ENCODE measurements at places on chromosomes 16 and 17. TPM values are rescaled to one million over a fixed set of nuclear protein-coding genes. Genes with fewer than 3 reads are reported as not detected.

DNA sequence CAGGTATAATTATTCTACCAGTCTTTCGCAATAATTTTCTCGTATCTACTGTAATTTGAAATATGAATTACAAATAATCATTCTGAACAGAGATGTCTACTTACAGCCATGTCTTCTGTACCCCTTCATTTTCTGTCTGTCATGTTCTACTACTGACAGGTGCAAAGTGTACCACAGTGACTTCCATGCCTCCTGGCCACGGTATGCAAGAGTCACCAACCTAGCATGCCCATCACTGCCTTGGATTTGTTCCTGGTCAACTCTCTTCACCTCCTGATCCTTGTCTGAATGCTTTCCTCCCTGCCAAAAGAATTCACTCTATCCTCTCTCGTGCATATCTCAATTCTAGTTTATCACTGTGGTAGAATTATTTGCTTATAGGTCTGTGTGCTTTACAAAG lies 755.4 kb downstream of the KCNJ2 start:
- DNase-seq: no peak
- no peaks in the 10 kb centered on the region for H3K4me1 ChIP-seq
- H3K27me3 ChIP-seq: no peaks in the 10 kb centered on the region
- no peaks in the 10 kb centered on the region for H3K36me3 ChIP-seq
- H3K27ac ChIP-seq: no peak overlapping the region
- H3K4me3 ChIP-seq: no peak overlapping the region

GRCh38 chr17:67244431-67245072 lies 444 bp downstream of the HELZ start:
- H3K36me3 ChIP-seq: peaks cover 20% of the 10 kb centered on the region
- H3K4me1 ChIP-seq: peaks cover 40% of the 10 kb centered on the region
- peak overlapping the region; percentile 60 for H3K27ac ChIP-seq

- no peaks in the 10 kb centered on the region for H3K27me3 ChIP-seq
- H3K27ac ChIP-seq: no peak overlapping the region
- H3K36me3 ChIP-seq: peaks cover 82% of the 10 kb centered on the region
- no peak overlapping the region for H3K4me3 ChIP-seq
- H3K4me1 ChIP-seq: peaks cover 7% of the 10 kb centered on the region
These were observed 11.7 kb upstream of the SPATA32 start for GRCh38 chr17:45273551-45273957.

DNA sequence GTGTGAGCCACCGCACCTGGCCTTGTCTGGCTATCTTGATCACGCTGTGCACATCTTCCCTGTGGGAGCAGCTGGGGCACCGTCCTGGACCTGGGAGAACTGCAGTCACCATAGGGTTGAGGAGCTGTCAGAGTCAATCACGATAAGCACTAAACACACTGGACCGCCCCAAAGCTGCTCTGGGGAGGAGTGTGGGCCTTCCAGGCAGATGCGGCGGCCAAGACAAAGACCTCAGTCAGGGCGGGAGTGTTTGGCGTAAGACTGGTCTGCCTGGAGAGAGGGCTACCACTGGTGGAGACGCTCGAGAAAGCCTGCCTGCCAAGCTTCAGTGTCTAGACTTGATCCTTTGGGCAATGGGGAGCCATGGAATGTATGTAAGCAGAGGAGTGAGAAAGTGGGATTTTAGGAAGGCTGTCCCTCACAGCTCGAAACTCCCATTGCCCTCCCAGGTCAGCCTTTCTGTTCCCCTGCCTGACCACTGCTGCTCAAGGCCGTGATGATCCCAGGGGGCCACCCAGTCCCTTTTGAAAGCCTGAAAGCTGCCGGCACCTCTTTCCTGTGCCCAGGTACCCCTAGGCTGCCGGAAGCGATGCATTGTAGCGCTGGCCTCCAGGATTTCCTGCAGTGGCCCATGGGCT lies 29.3 kb upstream of the CIBAR2 start:
- no peak for DNase-seq
- no peak overlapping the region for H3K27ac ChIP-seq
- peaks cover 16% of the 10 kb centered on the region for H3K4me1 ChIP-seq
- no peaks in the 10 kb centered on the region for H3K36me3 ChIP-seq
- no peaks in the 10 kb centered on the region for H3K27me3 ChIP-seq

GRCh38 chr16:68517606-68518166 lies 21.4 kb upstream of the ZFP90 start:
- H3K4me1 ChIP-seq: peaks cover 4% of the 10 kb centered on the region
- no peak overlapping the region for H3K4me3 ChIP-seq
- H3K27ac ChIP-seq: no peak overlapping the region

The RNF135 gene
- total RNA-seq: 14.6 TPM

DNA sequence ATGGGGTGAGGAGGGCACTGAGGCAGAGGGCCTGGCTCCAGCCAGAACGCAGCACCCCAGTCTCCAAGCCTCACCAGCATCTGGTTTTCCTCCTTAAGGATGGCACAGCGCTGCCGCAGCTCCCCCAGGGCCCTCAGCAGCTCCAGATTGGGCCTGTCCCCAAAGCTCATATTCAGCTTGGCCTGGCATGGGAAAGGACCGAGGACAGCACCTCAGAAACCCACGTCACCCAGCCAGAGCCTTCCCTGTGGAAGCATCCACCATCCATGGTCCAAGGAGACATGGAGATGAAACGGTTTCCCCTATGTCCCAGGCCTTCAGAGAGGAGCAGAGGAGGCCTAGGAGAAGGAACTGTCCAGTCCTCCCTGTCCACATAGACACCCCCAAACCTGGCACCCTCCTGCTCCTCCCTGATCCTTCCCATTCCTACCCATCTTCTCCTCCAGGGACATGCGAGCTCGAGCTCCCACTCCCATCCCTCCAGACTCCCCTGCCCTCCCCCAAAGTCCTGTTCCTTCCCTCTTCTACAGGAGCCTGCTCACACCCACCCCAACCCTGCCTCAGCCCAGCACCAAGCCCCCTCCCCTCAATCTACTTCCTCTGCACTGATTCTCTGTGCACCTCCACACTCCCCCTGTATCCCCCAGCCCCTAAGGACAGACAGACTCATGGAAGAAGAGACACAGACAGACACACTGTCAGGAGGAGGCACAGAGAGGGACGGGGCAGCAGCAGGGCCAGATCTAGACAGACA lies 1.8 kb downstream of the TSPOAP1 start:
- no peak overlapping the region for H3K4me3 ChIP-seq
- no peak overlapping the region for H3K27ac ChIP-seq
- DNase-seq: no peak
- peaks cover 60% of the 10 kb centered on the region for H3K27me3 ChIP-seq
- peaks cover 16% of the 10 kb centered on the region for H3K4me1 ChIP-seq

DNA sequence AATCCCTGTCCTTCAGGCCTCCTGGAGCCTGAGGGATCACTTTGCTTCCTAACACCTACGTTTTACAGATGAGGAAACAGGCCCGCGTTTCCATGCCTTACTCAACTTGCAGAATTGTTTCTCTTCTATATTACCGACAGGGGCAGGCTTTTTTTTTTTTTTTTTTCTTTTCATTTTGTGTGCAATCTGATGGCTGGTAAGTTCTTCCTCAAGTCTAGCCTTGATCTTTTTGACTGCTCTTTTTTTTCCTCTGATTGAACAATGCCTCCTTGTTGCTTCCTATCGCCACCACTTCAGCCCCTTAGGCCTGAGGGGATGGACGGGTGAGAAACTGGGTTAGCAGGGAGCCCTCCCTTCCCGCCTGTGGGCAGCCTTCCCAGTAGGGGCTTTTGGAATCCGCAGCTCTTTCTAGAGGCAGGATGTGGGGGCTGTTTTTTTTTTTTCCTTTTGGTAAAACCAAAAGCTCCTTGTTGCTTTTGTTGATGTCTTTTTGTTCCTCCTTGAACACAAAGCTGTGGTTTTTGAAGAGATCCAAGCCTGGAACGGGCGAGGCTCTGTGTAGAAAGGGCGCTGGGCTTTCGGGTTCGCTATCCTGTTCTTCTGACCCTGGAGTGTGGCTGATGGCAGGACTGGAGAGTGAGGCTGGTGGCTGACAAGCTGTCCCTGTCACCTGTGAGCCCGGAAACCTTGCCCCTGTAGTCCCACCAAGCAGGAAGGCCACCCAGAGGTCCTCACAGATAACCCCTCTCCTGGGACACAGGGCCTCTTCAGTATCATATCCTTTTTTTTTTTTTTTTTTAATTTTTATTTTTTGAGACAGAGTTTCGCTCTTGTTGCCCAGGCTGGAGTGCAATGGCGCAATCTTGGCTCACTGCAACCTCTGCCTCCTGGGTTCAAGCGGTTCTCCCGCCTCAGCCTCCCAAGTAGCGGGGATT lies 14.0 kb downstream of the LASP1 start:
- peak overlapping the region; percentile 26 for H3K27ac ChIP-seq
- peaks cover 87% of the 10 kb centered on the region for H3K36me3 ChIP-seq
- peak; percentile 73 for DNase-seq
- no peak overlapping the region for H3K4me3 ChIP-seq

DNA sequence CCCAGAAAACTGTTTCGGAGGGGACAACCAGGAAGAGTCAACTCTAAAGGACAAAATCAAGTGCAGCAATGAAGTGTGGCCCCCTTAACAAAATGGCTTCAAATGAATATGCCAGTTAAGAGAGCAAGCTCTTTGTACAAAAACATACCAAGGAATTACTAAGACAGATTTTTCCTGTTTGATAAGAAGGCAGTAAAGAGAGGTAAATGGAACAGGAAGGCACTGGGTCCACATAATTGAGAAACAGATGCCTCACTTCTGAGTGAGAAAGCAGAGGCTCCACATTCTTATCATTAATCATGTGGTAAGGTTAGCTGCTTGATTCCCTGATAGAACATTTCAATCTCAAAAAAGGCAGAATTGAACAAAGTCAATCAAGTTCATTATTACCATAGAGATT lies 44.9 kb downstream of the MBTD1 start:
- no peaks in the 10 kb centered on the region for H3K4me1 ChIP-seq
- H3K4me3 ChIP-seq: no peak overlapping the region
- peaks cover 63% of the 10 kb centered on the region for H3K36me3 ChIP-seq
- H3K27me3 ChIP-seq: no peaks in the 10 kb centered on the region
- no peak for DNase-seq

The LCMT1 gene
- total RNA-seq: 54.3 TPM

The CFAP97D1 gene
- total RNA-seq: not detected

GRCh38 chr17:5783269-5783668 lies 199.0 kb upstream of the NLRP1 start:
- no peak overlapping the region for H3K4me3 ChIP-seq
- 0 out of 2 replicates have a peak, but pooled peaks cover 4% of the 10 kb centered on the region for H3K36me3 ChIP-seq
- no peak overlapping the region for H3K27ac ChIP-seq
- DNase-seq: no peak
- H3K4me1 ChIP-seq: peaks cover 47% of the 10 kb centered on the region

DNA sequence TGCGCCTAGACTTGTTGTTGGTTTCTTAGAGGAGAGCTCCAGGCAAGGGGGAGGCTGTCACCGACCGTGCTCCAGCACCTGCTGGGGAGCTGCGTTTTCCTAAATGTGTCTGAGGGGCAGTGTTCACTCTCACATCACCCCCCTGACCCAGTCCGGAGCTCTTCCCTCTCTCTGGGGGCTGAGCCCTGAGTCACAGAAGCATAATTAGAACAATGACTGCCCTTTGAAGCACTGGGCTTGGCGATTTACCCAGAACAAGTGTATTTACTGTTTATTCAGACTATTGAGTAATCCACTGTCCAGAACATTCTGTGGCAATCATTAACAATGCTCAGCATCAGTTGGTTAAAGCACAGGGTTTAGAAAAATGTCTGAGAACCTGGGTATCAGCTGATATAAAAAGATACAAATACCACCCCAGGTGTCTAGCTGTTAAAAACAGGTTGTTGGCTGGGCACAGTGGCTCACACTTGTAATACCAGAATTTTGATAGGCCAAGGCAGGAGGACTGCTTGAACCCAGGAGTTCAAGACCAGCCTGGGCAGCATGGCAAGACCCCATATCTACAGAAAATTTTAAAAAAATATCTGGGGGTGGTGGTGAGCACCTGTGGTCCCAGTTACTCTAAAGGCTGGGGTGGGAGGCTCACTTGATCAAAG lies 8.1 kb downstream of the CES4A start:
- no peaks in the 10 kb centered on the region for H3K36me3 ChIP-seq
- DNase-seq: no peak
- H3K27me3 ChIP-seq: no peaks in the 10 kb centered on the region
- H3K4me3 ChIP-seq: no peak overlapping the region

- no peak overlapping the region for H3K27ac ChIP-seq
- H3K27me3 ChIP-seq: no peaks in the 10 kb centered on the region
- DNase-seq: no peak
- no peaks in the 10 kb centered on the region for H3K36me3 ChIP-seq
- H3K4me1 ChIP-seq: peaks cover 41% of the 10 kb centered on the region
These were observed 9.9 kb upstream of the CACNG4 start for GRCh38 chr17:66954632-66955031.

GRCh38 chr17:61422116-61422799 lies 22.6 kb downstream of the TBX2 start:
- H3K36me3 ChIP-seq: no peaks in the 10 kb centered on the region
- peaks cover 2% of the 10 kb centered on the region for H3K27me3 ChIP-seq
- peaks cover 3% of the 10 kb centered on the region for H3K4me1 ChIP-seq
- no peak overlapping the region for H3K4me3 ChIP-seq
- no peak for DNase-seq

The DCUN1D3 gene
- total RNA-seq: 14.0 TPM

DNA sequence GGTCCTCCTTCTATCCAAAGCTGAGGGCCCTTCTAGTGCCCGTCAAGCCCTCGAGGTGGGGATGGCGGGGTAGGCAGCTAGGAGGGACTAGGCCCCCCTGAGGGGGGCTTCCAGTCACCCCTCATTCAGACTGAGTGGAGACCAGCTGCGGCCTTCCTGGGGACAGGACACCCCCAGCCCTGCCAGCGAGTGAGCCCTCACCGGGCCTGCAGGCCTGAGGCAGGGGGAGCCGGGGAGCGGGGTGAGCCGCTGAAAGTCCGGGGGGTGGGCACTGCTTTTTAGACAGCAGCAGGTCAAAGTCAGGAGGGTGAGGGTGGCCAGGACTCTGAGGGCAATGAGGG lies 8.7 kb upstream of the KREMEN2 start:
- H3K27ac ChIP-seq: no peak overlapping the region
- peaks cover 55% of the 10 kb centered on the region for H3K27me3 ChIP-seq
- no peaks in the 10 kb centered on the region for H3K4me1 ChIP-seq
- no peak for DNase-seq
- H3K36me3 ChIP-seq: no peaks in the 10 kb centered on the region
- no peak overlapping the region for H3K4me3 ChIP-seq

DNA sequence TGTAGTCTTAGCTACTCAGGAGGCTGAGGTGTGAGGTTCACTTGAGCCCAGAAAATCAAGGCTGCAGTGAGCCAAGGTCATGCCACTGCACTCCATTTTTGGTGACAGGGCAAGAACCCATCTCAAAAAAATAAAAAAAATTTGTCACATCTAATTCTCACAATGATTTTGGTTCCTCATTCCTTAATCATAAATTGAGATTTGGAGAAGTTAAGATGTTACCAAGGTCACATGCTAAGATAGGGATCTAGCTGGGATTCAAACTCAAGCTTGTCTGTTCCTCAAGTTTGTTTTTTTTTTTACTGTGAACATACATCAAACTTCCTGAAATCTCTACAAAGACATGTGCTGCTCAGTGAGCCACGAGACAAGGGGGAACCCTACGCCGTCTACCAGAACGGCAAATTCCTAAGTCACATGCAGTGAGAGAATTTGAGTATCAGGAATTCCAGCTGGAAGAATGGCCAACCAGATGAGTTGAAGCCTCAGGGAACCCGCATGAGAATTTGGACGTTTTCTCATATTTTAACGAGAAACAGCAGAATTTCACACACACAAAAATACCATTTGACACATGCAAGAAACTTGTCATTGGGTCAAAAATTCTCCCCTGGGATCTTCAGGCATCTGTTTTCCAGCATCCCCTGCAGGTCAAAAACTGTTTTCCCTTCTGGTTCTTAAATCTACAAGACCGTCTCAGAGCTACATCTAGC lies 414.1 kb upstream of the GOT2 start:
- no peaks in the 10 kb centered on the region for H3K4me1 ChIP-seq
- no peak for DNase-seq
- H3K4me3 ChIP-seq: no peak overlapping the region
- no peak overlapping the region for H3K27ac ChIP-seq
